ENCODE measurements at places on chromosomes 16 and 17.

GRCh38 chr17:43062984-43063638 is 38.1 kb downstream of the RND2 start:
- DNase-seq: no peak

DNA sequence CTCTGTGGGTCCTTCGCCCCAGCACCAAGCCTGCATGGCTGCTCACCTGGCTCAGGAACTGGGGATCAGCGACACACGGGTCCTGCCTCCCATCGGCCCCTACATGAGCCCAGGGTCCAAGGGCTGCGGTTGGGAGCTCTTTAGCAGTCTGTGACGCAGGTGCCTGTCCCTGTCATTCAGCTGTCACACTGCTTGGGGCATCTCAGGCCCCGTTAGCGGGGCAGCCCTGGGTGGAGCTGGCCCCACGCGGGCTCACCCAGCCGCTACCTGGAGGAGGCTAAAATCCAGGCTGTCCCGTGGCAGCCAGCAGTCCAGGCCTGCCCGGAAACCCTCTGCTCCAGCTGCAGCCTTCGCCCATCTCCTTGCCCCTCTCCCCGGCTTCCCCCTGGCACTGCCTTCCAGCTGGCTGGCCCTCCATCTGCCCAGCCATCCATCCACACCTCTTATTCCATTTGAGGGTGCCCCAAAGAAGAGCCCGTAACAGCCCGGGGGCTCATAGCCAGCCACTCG is 3.3 kb downstream of the GCGR start:
- DNase-seq: no peak

DNA sequence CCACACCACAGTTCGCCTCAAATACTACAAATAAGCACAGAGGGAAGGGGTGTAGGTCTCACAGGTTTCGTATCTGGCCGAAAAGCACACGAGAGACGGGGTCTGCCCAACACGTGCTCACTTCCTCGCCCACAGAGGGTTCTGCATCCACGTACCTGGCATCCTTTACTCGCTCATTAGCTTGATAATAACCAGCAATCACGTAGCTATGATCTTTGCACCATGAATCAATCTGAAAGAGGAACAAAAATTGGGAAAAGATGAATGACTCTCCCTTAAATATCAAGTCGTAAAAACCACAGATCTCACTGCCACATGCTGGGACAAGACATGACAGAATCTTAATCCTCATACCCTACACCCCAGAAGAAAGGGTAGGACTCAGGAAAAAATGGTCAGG is 10.5 kb downstream of the EMC8 start:
- no peak for DNase-seq

- DNase-seq: no peak
Observed at GRCh38 chr17:62090021-62090824, 25.1 kb upstream of the MED13 start.

- no peak for DNase-seq
Observed at GRCh38 chr17:42675965-42676423, 800 bp downstream of the PLEKHH3 start.

- DNase-seq: no peak
Observed at GRCh38 chr16:30368122-30368791, 2.0 kb downstream of the TBC1D10B start.

DNA sequence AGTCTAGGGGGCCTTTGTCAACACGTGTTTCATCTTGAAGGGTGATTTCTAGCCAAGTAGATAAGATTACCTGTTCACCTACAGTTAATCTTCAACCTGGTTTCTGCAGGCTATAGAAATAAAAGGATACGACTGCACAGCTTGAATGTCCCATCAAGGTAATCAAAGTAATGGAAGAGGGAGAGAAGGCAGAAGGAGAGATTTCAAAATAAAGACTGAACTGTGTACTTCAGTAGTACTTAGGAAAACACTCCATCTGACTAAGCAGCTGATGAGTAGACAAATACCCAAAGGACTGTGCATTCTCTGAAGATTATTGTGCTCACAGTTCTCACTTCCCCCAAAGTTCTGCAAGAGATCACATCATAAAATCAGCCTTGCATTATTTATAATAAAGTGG is 5.8 kb upstream of the RFFL start:
- no peak for DNase-seq

- no peak for DNase-seq
Observed at GRCh38 chr16:75971334-75971733, 245.0 kb upstream of the CPHXL start.

Data from H4 (cell line).